Stimulated activated CD4-positive, alpha-beta T cell treated with anti-CD3 and anti-CD28 coated beads, Interleukin-15, amount 100 ng/mL, for 1 hour (primary cell): ENCODE measurements at places on chromosomes 6 and 20.

GRCh38 chr6:52547647-52548352 is 29.1 kb downstream of the TRAM2 start:
- no peak for DNase-seq

- no peak for DNase-seq
Observed at GRCh38 chr6:150713487-150713886, 113.8 kb downstream of the PLEKHG1 start.

- DNase-seq, result no peak
Observed at GRCh38 chr6:56851074-56851473, 103.8 kb upstream of the BEND6 start.

- no peak for DNase-seq
Observed at GRCh38 chr6:117018771-117019170, 141.7 kb downstream of the RFX6 start.

DNA sequence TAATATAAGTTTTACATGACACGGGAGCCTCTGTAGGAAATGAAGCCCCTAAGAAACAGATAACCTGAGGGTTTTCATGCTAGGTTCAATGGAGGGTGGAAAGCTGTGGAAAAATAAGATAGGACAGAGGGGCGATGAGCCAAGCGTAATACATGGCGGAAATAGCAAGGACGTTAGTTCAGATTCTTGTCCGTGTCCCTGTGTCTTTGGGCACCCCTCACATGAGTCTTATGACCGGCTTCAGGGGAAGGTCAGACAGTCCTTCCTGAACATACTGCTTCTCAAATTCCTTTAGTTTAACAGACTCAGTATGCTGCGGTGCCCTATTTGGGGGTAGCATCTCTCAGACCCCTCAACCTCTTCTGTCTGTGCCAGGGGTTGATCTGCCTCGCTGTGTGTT is 20.8 kb downstream of the EFCAB8 start:
- no peak for DNase-seq
